ENCODE measurements at places on chromosomes 12 and 14.

- no peak for DNase-seq
Observed at GRCh38 chr14:45891417-45892080, 638.5 kb upstream of the MIS18BP1 start.

- DNase-seq = no peak
Observed at GRCh38 chr14:70641548-70642302, at the start of gene TTC9. TSS of gene TTC9 (plus strand) at chr14:70641916. CDS start at chr14:70642130, 214 bp downstream.

DNA sequence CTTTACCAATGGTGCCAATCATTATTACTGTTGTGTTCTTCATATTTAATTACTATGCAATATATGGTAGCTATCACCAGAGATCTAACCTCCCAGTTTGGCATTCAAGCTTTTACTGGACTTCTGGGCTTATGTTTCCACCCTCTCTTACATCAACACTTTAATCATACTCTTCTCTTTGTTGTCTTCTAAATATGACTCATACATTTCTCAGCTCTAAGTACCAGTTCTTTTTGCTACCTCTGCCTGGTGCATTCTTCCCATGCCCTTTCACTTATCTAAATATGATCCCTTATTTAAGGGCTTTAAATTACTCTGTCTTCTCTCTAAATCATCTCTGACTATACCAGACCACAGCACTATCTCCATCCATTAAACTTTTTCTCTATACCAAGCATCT lies 246.1 kb upstream of the CCDC196 start:
- no peak for DNase-seq

- no peak for DNase-seq
Observed at GRCh38 chr14:49105512-49105911, 480.7 kb downstream of the RPS29 start.

DNA sequence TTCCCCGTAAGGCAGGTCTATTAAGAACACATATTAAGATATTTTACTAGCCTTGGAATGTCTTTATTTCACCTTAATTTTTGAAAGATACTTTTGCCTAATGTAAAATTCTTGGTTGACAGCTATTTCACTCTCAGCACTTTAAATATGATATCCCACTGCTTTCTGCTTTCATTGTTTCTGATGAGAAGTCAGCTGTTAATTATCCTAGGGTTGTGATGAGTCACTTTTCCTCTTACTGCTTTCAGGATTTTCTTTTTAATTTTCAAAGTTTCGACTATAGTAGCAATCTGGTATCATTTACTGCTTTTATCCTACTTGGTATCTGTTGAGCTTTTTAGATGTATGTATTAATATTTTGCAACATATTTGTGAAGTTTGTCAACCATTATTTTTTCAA lies 578.9 kb upstream of the ATP2B1 start:
- no peak for DNase-seq

- DNase-seq = no peak
Observed at GRCh38 chr12:32025906-32026305, 66.7 kb downstream of the RESF1 start.

DNA sequence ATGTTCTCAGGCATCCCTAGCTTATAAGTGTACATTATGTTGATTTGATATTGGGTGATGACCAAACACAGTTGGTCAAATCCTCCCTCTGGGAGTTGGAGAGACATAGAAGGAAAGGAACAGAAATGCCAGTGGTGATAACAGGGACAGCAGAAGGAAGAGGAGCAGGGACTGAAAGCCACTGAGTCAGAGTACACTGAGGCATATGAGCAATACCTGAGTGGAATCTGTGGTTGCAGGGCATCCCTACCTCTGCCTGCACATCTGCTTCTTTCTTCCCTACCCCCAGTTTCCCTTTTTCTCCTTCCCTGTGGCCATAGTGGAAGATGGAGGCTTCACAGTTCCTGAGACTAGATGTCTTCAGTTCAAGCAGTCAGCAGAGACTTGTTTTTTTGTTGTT lies 44.9 kb downstream of the BICD1 start:
- no peak for DNase-seq

- no peak for DNase-seq
Observed at GRCh38 chr14:104680056-104680805, 9.2 kb upstream of the INF2 start.

DNA sequence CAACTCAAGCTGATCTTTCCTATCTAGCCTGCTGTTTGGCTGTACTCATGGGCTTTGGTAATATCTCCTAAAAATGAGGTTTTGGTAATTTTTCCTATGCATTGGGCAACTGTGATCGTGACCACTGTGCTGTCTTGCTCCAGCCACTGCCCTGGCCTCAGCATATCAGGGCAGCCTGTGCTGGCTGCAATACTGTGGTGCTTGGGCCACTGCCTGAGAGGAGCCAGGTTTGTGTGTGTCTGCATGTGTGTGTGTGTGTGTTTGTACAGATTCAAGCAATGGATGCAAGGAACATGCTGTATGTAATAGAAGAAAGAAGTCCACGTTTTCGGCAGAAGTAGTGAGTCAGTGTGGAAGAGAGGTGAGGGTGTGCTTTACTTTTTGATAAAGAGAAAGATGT lies 13.0 kb downstream of the ERG28 start:
- no peak for DNase-seq

GRCh38 chr12:128672428-128672827 lies 151.3 kb downstream of the SLC15A4 start:
- DNase-seq = no peak

DNA sequence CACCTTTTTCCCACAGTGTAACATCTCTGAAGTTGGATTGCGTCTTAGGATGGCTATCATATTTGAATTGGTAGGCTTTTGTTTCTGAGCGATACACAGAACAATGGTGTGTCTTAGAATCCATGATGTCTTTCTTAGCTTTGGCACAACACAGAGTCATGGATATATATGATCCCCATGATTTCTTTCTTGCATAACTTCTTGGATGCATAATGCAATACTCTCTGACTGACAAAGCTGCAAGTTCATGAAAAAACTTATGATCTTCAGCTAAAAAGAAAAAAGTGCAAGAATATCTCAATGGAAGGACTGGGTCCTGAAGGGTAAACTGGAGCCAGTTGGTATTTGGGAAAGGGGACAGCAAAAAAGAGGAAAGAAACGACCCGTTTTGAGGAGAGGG lies 48.1 kb downstream of the VWF start:
- DNase-seq = no peak

DNA sequence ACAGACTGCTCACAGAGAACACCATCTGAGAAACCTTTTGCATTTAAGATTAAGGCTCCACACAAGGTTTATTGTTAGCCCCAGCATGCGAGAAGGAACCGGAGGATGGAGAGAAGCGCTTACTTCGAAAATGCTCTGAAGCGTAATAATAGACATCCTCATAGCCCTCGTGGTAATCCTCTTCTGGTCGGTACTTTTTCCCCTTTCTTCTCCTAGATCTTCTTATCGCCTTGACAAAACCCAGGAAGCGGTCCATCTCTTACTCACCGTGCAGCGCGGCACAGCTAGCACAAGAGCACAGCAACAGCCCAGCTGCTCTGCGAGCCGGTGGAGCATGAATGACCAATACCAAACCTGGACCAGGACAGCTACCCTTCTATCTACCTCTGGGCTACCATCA lies 125.1 kb upstream of the GRIP1 start:
- no peak for DNase-seq

DNA sequence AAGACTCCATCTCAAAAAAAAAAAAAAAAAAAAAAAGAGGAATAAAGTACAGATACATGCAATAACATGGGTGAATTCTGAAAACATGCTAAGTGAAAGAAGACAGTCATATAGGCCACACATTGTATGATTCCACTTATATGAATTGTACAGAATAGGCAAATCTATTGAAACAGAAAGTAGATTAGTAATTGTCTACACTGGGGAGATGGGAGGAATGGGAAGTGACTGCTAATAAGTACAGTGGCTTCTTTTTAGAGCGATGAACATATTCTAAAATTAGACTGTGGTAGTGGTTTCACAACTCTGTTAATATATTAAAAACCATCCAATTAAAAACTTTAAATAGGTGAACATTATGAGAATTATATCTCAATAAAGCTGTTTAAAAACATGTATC lies 74.4 kb downstream of the ANKS1B start:
- DNase-seq = no peak

GRCh38 chr12:1846421-1847405 lies 26.3 kb downstream of the LRTM2 start:
- no peak for DNase-seq

DNA sequence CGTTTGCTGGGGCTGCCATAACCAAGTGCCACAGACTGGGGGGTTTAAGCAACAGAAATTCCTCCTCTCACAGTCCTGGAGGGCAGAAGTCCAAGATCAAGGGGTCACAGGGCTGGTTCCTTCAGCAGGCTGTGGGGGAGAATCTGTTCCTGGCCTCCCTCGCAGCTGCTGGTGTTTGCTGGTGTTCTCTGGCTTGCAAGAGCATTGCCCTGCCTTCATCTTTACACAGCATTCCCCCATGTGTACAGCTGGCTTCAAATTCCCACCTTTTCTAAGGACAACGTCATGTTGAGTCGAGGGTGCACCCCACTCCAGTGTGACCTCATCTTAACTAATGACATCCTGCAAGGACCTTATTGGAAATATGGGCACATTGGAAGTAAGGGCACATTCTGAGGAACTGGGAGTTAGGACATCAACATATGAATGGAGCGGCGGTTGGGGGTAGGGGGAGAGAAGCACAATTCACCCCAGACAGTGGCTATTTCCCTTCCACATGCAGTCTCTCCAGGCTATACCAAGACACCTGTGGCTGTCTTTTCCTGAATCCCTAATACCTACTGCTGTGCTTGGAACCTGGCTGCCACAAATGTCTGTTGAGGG lies 123.6 kb downstream of the FOXN3 start:
- no peak for DNase-seq

DNA sequence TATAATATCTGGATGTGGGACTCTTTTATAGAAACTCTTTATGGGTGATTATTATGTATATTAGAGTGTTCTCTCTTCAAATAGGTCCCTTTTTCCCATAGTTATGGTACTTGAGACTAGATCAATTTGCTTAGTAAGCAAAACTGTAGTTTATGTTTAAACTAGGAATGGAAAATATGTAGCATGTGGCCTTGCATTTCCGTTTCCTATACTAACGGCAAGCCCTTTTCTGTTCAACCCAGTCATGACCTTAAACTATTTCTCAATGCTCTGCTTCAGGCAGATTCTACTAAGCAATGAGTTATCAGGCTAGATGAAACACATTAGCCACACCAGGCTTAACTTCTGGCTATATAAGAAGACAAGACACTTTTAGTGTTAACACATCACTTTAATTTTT lies 84.6 kb downstream of the OTOGL start:
- DNase-seq = no peak

GRCh38 chr14:90381011-90381786 lies 15.6 kb upstream of the CALM1 start:
- peak; percentile 32 for DNase-seq

- no peak for DNase-seq
Observed at GRCh38 chr12:22755629-22756028, 130.7 kb downstream of the ETNK1 start.

DNA sequence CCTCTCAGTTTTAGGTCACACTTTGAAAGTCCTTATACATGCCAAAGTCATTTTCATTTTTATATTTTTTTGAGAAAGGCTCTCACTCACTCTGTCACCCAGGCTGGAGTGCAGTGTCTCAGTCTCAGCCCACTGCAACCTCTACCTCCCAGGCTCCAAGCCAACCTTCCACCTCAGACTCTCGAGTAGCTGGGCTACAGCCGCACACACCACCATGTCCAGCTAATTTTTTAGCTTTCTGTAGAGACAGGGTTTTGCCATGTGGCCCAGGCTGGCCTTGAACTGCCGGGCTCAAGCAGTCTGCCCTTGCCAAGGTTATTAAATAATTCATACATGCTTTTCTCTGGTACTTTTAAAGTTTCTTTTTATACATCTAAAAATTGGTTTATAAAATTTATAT lies 166.0 kb downstream of the ERC1 start:
- no peak for DNase-seq

DNA sequence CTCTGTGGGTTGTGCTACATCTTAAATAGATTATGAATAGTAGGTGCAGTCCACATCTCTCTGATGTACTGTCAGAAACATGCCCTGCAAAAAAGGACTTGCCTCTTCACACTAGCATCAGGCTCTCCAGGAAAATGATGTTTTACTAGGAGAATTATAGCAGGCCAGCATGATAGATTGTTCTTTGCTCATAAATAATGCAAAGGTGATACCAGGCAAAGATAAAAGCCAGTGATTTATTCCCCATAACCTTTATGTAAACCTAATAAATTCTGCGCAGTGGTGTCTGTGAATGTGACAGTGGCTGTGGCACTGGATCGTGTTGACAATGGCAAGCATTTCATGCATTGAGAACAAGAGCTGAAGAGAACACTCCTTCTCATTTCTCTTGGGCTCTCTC lies 646.5 kb upstream of the SEL1L start:
- DNase-seq = no peak

- no peak for DNase-seq
Observed at GRCh38 chr14:24252289-24253124, 10.1 kb upstream of the TINF2 start.

- no peak for DNase-seq
Observed at GRCh38 chr12:123083661-123084571, 67.0 kb downstream of the PITPNM2 start.

DNA sequence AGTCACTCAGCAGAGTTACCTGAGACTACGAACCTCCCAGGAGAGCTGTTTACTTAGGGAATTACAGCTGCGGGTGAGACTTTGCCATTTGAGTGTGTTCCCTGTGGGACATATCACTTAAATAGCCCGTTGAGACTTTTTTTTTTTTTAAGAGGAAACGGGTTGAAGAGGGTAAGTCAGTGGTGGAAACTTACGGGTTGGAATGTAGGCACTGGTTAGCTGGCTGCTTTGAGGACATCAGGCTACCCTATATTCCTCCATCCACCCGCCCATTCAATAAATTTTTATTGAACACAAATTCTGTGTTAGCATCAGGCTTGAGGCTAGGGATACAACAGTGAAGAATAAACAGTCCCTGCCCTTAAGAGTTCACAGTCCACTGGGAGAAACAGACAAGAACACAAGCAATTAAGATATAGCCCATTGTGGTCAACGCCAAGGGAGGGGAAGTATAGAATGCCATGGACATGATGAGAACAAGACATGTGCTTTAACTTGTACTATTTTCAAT lies 88.1 kb upstream of the CPSF6 start:
- no peak for DNase-seq

- no peak for DNase-seq
Observed at GRCh38 chr14:33948145-33948868, 2.6 kb downstream of the EGLN3 start.

- no peak for DNase-seq
Observed at GRCh38 chr14:95533822-95534221, 1.0 kb upstream of the GLRX5 start.

- DNase-seq = no peak
Observed at GRCh38 chr12:43968736-43969135, 132.9 kb downstream of the TMEM117 start.

Data from NCI-H1694 (cell line).